Activated naive CD4-positive, alpha-beta T cell (primary cell): ENCODE measurements at places on chromosomes 7 and 10.

GRCh38 chr10:83372646-83373045, 766.7 kb upstream of the GHITM start:
- DNase-seq = no peak

- DNase-seq = no peak
Observed at GRCh38 chr7:124813994-124814798, 48.6 kb upstream of the GPR37 start.

GRCh38 chr10:89301721-89302445, at the start of gene IFIT2:
IFIT2 (plus strand) TSS chr10:89302046; CDS start chr10:89302124, 78 bp downstream.
- DNase-seq = no peak

- DNase-seq = no peak
Observed at GRCh38 chr7:64373017-64373416, 59.3 kb downstream of the ZNF736 start.

GRCh38 chr10:31586723-31587638, 268.0 kb downstream of the ZEB1 start:
- no peak for DNase-seq
